ENCODE measurements at places on chromosomes 2 and 18.
A peak's percentile ranks its signal among the peaks of the same experiment; 100 is the strongest.

GRCh38 chr2:205763708-205764211 lies 81.5 kb downstream of the NRP2 start:
- peak; percentile 46 for DNase-seq

GRCh38 chr2:226475650-226476049 lies 324.0 kb downstream of the IRS1 start:
- peak; percentile 36 for DNase-seq

GRCh38 chr2:16900405-16901025 lies 234.9 kb upstream of the CYRIA start:
- no peak for DNase-seq

DNA sequence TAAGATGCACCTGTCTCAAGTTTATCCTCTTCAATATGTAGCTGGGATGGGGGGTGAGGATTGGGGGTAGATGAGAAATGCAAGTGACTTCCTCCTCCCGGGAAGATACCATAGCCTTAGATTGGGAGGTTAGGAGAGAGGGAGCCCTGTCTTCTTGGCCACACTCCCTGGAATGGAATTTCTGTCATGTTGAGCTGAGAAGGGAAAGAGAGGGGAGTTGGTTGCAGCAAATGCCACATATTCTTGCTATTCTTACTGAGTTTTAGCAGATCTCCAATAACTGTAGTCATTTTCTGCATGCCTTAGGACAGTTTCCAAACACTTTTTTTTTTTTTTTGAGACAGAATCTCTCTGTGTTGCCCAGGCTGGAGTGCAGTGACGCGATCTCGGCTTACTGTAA lies 35.9 kb downstream of the TAF4B start:
- DNase-seq, result no peak

- DNase-seq, result no peak
Observed at GRCh38 chr2:51011254-51011653, 20.7 kb downstream of the NRXN1 start.

GRCh38 chr18:78978349-78979055 lies 1.1 kb upstream of the SALL3 start:
- DNase-seq, result no peak

- no peak for DNase-seq
Observed at GRCh38 chr2:36964496-36965058, 1.8 kb downstream of the STRN start.

GRCh38 chr2:104701411-104701911 lies 152.5 kb upstream of the POU3F3 start:
- DNase-seq, result no peak

DNA sequence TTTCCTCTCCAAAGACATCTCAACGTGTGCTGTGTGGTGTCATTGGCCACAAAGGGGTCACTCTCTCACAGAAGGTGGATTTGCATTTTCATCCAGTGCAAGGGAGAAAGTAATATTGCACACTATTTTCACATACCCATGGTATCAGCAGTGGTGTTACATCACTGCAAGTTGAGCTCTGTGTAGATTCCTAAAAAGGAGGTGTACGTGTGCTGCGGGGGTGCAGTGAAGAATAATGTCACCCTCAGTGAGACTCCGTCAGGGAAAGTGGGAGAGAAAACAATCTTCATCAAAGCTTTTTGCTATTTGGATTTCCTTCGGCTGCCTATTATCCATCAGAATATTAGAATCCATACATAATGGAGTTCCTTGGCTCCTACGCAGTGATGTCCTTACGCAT lies 733.8 kb upstream of the FANCL start:
- no peak for DNase-seq

- no peak for DNase-seq
Observed at GRCh38 chr2:10225291-10226037, 77.2 kb upstream of the HPCAL1 start.

- no peak for DNase-seq
Observed at GRCh38 chr2:29195796-29196195, 80.6 kb downstream of the CLIP4 start.

GRCh38 chr18:3560755-3561154 lies 110.8 kb downstream of the TGIF1 start:
- no peak for DNase-seq

DNA sequence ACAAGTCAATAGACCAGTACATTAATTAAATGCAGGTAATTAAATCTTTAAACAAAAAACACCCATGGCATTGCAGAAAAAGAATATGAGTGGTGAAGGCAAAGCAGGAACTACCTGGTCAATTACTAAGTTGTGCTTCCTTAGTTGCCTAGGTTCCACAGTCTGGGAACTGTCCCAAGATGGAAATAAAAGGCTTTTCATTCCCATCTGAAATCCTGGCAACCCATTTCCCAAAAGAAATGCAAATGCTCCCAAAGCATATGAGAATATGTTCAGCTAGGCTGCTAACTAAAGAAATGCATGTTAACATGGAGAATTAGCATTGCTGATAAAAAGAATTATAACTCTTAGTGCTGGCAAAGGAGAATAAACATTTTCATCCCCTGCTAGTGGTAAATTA lies 177.8 kb downstream of the TMEM163 start:
- DNase-seq, result no peak

- DNase-seq, result no peak
Observed at GRCh38 chr2:16629044-16629443, 36.6 kb downstream of the CYRIA start.

GRCh38 chr18:28044036-28044435 lies 132.9 kb downstream of the CDH2 start:
- no peak for DNase-seq

- no peak for DNase-seq
Observed at GRCh38 chr2:238988105-238988504, 140.2 kb downstream of the TWIST2 start.

DNA sequence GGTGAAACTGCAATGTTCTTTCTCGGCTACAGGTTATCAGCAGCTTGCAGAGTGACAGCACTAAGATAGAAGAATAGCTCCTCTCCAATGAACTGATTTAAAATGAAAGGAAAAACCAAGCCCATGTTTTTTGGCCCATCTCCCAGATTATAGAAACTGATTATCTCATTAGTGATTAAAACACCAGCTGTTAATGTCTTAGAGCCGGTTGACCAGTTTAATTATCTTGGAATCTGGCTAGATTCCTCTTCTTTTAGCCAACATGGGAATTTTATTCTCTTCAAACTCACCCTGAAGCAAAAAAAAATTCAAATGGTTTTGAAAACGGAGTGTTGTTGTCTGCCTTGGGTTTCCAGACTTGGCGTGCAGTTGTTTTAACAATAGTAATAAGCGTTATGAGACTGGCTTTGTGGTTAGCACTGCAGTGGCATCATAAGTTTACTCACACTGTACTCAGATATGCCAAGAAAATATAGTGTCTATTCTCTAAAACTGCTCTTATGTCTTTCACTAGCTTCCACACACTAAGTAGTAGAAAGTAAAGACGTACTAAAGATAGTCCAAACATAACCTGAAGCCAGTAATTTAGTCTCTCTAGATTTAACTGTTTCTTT lies 665.3 kb downstream of the STK39 start:
- DNase-seq, result no peak

DNA sequence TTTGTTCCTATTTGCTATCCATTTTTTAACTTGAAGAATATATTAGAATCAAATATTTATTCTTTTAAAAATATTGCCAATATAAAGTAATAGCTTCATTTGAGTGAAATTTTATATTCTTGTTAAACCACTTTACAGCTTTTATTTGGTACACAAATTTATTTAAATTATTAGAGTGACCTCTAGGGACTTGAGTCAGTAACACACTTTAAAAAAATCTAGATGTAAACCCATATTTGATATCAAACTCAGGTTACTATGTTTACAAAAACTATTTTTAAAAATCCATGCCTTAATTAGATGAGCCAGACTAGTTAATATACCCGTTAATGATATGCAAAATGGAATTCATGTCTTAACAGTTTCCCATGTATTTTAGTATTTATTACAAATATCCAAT lies 134.6 kb downstream of the MAP4K4 start:
- no peak for DNase-seq

DNA sequence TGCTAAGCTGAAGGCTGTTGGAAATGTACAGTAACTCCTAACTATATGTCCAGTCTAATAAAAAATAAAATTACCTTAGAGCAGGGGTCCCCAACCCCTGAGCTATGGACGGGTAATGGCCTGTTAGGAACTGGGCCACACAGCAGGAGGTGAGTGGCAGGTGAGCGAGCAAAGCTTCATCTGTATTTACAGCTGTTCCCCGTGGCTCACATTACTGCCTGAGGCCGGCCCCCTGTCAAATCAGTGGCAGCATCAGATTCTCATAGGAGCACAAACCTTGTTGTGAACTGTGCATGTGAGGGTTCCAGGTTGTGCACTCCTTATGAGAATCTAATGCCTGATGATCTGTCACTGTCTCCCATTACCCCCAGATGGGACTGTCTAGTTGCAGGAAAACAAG lies 73.1 kb upstream of the CXCR4 start:
- DNase-seq, result no peak

GRCh38 chr18:77461062-77461688 lies 211.5 kb downstream of the GALR1 start:
- DNase-seq, result no peak

- no peak for DNase-seq
Observed at GRCh38 chr2:44271296-44271695, 4.0 kb upstream of the SLC3A1 start.

GRCh38 chr2:25543939-25544338 lies 129.4 kb downstream of the DTNB start:
- no peak for DNase-seq

DNA sequence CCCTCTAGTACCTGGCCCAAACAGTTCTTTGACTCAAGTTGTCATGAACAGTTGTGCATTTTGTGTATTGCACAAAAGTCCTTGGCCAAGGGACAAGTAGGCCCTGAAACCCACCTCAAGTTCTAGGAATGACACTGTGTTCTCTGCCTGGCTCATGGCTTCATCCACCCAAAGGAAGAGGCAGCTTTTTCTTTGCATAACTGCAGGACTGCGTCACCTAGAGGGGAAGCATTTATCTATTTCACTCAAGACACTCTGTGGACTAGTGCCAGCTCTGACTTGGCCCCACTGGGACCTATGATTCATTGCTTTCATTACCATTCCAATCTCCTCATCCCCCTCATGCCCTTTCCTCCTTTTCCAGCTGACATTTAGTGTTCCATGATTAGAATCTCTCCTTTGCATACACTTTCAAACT lies 119.3 kb upstream of the SIX2 start:
- DNase-seq, result peak; percentile 78

GRCh38 chr2:62297624-62298010 lies 101.7 kb downstream of the B3GNT2 start:
- no peak for DNase-seq

DNA sequence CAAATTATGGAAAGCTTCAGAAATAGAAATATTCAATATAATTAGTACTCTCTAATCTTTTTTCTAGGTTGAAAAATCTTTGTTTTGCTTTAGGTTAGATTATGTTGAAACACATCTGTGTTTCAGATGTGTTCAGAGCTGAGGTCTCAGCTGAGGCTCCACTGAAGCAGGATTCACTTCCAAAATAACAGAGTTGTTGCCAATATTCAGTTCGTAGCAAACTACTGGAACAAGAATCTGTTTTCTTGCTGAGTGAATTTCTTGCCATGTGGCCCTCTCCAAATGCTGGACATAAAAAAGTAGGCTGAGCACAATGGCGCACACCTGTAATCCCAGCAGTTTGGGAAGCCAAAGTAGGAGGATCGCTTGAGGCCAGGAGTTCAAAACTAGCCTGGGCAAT lies 8.7 kb downstream of the PHOSPHO2 start:
- DNase-seq, result no peak

GRCh38 chr2:133900909-133901308 lies 332.6 kb upstream of the NCKAP5 start:
- DNase-seq, result no peak

DNA sequence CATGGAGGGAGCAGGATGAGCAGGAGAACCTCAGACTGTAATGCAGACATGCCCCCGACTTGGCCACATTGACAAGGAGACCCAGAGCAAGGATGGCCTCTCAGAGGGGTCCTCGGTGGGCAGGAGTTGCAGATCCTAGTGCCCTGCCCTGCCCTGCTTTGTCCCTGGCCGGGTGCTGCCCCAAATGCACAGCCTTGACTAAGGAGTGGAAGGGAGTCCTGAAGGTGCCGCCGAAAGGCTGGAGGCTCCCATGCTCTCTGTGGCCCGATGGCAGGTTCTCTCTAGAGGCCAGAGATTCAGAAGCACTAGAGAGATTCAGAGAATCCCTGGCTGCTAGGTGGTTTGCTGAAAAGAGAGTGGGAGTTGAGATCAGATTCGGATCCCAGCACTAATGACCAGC lies 64.4 kb downstream of the MARCO start:
- no peak for DNase-seq

GRCh38 chr2:210046851-210047500 lies 44.5 kb downstream of the RPE start:
- no peak for DNase-seq

GRCh38 chr18:80175451-80176204 lies 66.6 kb downstream of the ADNP2 start:
- DNase-seq, result no peak

- no peak for DNase-seq
Observed at GRCh38 chr2:95295376-95295775, 1.8 kb upstream of the KCNIP3 start.

GRCh38 chr2:216888887-216889622 lies 29.2 kb upstream of the TNP1 start:
- DNase-seq, result no peak

DNA sequence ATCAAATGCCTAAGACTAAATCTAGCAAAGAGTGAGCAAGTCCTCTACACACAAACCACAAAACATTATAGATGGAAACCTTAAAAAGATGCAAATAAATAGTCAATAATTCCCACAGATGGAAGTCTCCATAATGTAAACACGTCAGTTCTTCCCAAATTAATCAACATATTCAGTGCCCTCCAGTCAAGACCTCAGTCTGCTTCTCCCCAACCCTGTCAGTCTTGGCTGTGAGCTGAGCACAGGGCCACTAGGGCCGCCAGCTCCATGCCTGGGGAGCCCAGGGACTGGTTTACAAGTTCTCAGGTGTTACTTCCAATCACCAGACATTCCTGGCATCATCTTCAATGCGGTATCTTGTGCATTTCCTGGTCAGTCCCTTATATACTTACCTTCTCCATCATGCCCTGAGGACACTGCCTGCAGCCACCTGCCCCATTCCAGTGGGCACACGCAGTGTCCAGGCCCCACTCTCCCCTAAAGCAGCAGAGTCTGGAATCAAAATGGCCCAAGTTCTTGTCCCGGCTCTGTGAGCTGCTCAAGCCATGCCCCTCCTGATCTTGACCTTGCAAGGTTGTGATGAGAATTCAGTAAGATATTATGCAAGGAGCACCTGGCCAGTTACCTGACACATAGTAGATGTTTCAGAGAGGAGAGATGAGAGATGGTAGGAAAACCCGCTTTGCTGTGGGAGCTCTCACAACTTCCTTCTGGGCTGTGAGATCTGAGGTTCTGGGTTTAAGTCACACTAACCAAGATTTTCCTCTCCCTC lies 207.9 kb upstream of the RAB6C start:
- DNase-seq, result no peak
